T1000 (cell line): ENCODE measurements at places on chromosomes 7 and 10.

- peak; percentile 15 for DNase-seq
These were observed 1.5 kb downstream of the IPMK start for GRCh38 chr10:58266003-58266825.

DNA sequence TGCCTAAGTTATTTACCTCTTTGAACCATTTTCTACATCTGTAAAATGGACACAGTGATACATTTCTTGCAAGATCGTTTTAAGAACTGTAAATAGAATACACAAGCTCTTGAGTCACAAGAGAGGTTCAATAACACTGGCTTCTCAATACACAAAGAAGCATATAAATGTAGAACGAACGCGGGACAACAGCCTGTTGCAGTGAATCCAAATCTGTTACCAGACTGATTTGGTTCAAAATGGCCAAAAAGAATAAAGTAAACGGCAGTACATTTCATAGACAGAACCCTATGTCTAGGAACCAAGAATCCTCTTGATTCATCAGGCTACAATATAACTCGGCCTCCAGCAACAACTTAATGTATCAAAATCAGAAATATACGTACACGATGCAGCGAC is 701 bp downstream of the MTPAP start:
- no peak for DNase-seq

GRCh38 chr7:138838166-138838565 is 40.2 kb upstream of the ATP6V0A4 start:
- no peak for DNase-seq

- DNase-seq = no peak
These were observed 308.6 kb upstream of the NPVF start for GRCh38 chr7:25536851-25537250.

DNA sequence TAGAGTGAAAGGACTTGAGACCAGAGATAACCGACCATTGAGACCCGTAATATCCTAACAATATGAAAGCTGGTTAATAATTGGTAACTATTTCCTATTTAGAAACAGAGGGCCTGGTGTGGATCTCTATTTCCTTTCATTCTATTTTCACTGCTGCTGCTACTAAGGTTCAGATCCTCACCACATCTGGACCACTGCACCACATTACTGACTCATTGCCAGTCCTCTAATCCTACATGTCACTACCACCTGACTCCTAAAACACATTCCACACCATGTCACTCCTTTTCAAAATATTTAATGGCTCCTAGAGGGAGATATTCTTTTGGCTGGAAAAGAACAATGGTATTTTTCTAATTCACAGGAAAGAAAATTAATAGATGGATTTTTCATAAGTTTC is 6.4 kb downstream of the USP54 start:
- no peak for DNase-seq

DNA sequence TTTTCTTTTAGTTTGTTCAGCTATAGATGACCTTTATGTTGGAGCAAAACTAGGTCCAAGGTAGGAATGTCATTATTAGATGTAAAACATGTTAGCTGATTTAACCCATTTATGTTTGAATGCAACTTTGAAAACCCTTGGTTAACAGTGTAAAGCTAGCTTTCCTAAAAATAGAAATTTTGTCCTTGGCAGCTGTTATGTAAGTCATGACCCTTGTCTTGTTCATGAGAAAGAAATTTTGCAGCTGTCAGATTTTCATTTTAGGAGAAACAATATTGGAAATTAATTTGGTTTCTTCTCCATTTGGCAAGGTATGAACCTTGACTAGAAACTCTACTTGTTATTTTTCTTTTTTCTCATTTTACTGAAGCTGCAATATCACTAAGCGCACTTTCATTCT is 23.9 kb upstream of the CCAR1 start:
- no peak for DNase-seq

- DNase-seq = no peak
These were observed 22.7 kb downstream of the ZNF22 start for GRCh38 chr10:45023426-45023825.

- DNase-seq = no peak
These were observed 35.2 kb upstream of the GDF10 start for GRCh38 chr10:47264797-47265281.

GRCh38 chr10:129021594-129022304 is 445.3 kb upstream of the MGMT start:
- DNase-seq = no peak

DNA sequence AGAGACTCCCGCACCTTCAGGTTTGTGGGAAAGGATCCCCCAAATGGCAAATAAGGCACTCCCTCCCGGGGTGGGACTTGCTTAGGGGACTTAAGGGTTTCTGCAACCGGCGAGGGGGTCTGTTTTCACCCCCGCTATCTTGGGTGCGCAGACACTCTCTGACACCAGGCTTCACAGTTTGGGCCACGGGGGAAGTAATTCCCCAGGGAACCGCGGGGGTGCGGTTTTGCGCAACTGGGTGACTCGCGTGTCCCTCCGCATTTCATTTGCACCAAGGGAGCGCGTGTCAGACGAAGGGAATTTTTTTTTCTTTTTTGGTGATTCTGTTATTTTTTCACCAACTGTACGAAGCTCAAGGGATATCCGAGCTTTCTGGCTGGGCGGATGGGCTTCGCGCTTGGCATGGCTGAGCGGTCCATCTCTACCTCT is 1.7 kb downstream of the GRM8 start:
- DNase-seq = no peak

- no peak for DNase-seq
These were observed 42.8 kb upstream of the FOXL3 start for GRCh38 chr7:247181-247580.

GRCh38 chr7:82044497-82045080 is 274.7 kb upstream of the HGF start:
- DNase-seq = no peak

- DNase-seq = no peak
These were observed 854.2 kb upstream of the AUTS2 start for GRCh38 chr7:68744036-68744435.

- DNase-seq = no peak
These were observed 4.5 kb downstream of the CHCHD3 start for GRCh38 chr7:133077394-133077793.

DNA sequence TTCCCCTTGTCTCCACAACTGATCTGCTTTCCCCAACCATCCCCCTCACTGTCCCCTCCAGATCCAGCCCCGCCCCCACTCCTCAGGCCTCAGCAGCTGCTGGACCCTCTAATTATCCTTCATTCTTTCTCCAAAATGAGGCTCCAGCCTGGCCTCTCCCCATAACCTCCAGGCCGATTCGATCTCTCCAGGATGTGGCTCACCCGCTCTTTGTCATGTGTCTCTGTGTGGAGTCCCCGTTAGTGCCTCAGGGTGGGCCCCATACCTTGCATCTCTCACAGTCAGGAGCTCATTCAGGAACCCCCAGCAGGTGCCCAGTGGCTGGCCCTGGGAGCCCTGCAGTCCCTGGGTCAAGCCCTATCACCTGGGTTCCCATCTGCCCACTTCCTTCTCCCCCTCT is 1.3 kb downstream of the PILRA start:
- DNase-seq = no peak
